Activated CD8-positive, alpha-beta memory T cell treated with anti-CD3 and anti-CD28 coated beads for 36 hours (primary cell): ENCODE measurements at places on chromosomes 1 and 21. TPM values are rescaled to one million over a fixed set of nuclear protein-coding genes. Genes with fewer than 3 reads are reported as not detected.

SHISAL2A gene
- total RNA-seq: 13.1 TPM

RGS8 gene
- total RNA-seq: not detected

TMEM240 gene
- not detected for total RNA-seq

ALPL gene
- not detected for total RNA-seq

FAM177B gene
- not detected for total RNA-seq

VCAM1 gene
- 2.4 TPM for total RNA-seq

ESPN gene
- 0.08 TPM for total RNA-seq

CR1 gene
- total RNA-seq: not detected

NBPF10 gene
- total RNA-seq: 0.80 TPM

MEX3A gene
- total RNA-seq: 0.65 TPM

TSTD1 gene
- total RNA-seq: 43.2 TPM

SLAMF9 gene
- not detected for total RNA-seq

LCE1F gene
- total RNA-seq: not detected

LIX1L gene
- total RNA-seq: 39.3 TPM

GRHL3 gene
- total RNA-seq: not detected

WDTC1 gene
- total RNA-seq: 19.1 TPM

PKP1 gene
- total RNA-seq: not detected

AGO4 gene
- total RNA-seq: 5.7 TPM

DISC1 gene
- 1.1 TPM for total RNA-seq

APOBEC4 gene
- total RNA-seq: not detected

PGLYRP4 gene
- not detected for total RNA-seq

RNF186 gene
- total RNA-seq: not detected

PPCS gene
- 49.5 TPM for total RNA-seq

ACOT11 gene
- 0.44 TPM for total RNA-seq

CSF3R gene
- not detected for total RNA-seq

LMNA gene
- 95.9 TPM for total RNA-seq

ASH1L gene
- total RNA-seq: 24.0 TPM

GJA9 gene
- not detected for total RNA-seq

TSSK3 gene
- 0.36 TPM for total RNA-seq

UHMK1 gene
- 64.6 TPM for total RNA-seq

HTR6 gene
- total RNA-seq: not detected

FALEC gene
- not detected for total RNA-seq

ADORA3 gene
- total RNA-seq: not detected

SLAMF6 gene
- total RNA-seq: 41.9 TPM

TCHHL1 gene
- not detected for total RNA-seq

RAB3B gene
- 0.10 TPM for total RNA-seq

VSIG8 gene
- not detected for total RNA-seq
